K562 (cell line): ENCODE measurements at places on chromosomes 11 and 22. TPM values are rescaled to one million over a fixed set of nuclear protein-coding genes. Genes with fewer than 3 reads are reported as not detected.

SLC5A1 gene
- not detected in 2 replicates for total RNA-seq

ASCL2 gene
- total RNA-seq = 1.1 and 1.2 TPM in 2 replicates

DNA sequence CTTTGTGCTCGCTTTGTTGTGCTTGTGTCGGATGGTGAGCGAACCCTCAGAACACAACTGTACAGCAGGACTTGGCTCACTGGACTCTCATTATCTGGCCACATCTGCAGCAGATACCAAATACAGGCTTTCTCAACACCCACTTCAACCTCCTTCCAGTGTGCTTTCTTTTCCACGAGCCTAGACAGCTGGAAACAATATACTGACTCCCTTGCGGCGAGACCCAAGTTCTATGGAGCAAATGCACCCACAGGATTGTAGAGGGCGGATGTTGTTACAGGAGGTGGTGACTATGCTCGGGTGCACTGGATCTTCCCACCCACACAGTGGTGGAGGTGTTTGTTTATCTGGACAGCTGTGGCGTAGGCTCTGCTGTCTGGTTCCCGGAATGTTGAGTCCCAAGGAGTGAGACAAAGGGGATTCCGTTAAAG lies 204.3 kb downstream of the TENM4 start:
- no peaks in the 10 kb centered on the region; the same call in 2 of the 3 replicates for H3K27me3 ChIP-seq
- no peak overlapping the region for H3K27ac ChIP-seq
- H3K36me3 ChIP-seq = no peaks in the 10 kb centered on the region
- H3K4me1 ChIP-seq = no peaks in the 10 kb centered on the region
- DNase-seq = no peak

- no peak overlapping the region for H3K27ac ChIP-seq
- H3K27me3 ChIP-seq = no peaks in the 10 kb centered on the region
- H3K4me1 ChIP-seq = no peaks in the 10 kb centered on the region
- H3K4me3 ChIP-seq = no peak overlapping the region
- no peak for DNase-seq
- no peaks in the 10 kb centered on the region for H3K36me3 ChIP-seq
Observed at GRCh38 chr11:131656839-131657211, 286.4 kb downstream of the NTM start.

DNA sequence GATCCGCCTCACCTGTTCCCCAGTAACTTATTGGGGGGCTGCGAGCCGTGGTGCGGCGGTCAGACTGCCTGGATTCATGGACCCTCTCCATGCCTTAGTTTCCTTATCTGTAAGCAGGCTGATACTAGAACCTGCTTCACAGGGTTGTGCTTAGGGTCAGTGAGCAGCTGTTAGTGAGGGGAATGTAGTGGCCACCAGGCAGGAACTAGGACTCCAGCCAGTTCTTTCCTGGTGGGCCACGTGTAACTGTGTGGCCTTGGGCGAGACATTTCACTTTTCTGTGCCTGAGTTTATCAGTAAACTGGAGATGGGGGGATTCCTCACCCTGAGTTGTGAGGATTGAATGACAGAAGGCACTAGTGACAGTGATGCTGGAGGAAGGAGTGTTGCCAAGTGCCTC lies 24.8 kb downstream of the MCM5 start:
- no peak overlapping the region for H3K4me3 ChIP-seq
- peaks cover 79% of the 10 kb centered on the region; the same call in 2 of the 3 replicates for H3K36me3 ChIP-seq
- no peak for DNase-seq
- H3K27ac ChIP-seq = no peak overlapping the region

DNA sequence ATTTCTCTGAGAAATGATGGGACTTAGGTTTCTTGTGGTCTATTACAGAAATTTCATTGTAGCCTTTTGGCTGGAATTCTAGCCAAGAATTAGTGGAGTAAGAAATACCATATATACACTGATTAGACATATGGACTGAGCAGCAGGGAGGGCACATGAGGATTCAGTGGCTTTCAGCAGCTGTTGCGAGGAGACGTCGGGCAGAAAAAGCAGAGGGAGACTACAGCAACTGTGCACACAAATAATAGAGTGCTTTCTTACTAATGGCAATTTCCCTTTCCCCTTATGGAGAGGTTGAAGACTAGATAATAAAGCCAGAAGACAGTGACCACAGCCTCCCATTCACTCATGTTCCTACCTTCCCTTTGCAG lies 35.4 kb upstream of the CCDC34 start:
- H3K27ac ChIP-seq = no peak overlapping the region
- H3K36me3 ChIP-seq = no peaks in the 10 kb centered on the region
- no peak overlapping the region for H3K4me3 ChIP-seq
- H3K4me1 ChIP-seq = peaks cover 28% of the 10 kb centered on the region
- H3K27me3 ChIP-seq = no peaks in the 10 kb centered on the region

DNA sequence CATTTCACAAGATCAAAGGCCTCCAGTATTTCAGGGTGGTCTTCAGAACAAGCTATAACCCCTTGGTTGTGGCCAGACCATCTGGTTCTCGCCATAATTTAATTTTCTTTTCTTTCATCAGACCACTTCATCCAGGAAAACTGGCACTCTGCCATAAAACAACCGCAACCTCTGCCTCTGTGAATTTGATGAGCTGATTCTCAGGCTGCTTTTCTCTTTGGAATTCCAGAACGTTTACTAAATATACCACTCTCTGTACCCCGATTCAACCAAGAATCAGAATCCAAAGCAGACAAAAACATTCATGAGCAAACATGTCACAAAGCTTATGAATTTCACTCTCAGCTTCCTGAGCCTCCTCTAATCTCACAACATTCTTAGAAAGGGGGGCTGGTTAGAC lies 331.8 kb upstream of the SYN3 start:
- no peaks in the 10 kb centered on the region for H3K4me1 ChIP-seq
- no peaks in the 10 kb centered on the region for H3K27me3 ChIP-seq
- H3K36me3 ChIP-seq = no peaks in the 10 kb centered on the region
- no peak overlapping the region for H3K27ac ChIP-seq
- no peak overlapping the region for H3K4me3 ChIP-seq

- no peak overlapping the region for H3K27ac ChIP-seq
- no peaks in the 10 kb centered on the region for H3K36me3 ChIP-seq
- DNase-seq = no peak
- peaks cover 10% of the 10 kb centered on the region for H3K27me3 ChIP-seq
Observed at GRCh38 chr11:113147249-113147648, 167.1 kb upstream of the TTC12 start.
